AG09309 (cell line): ENCODE measurements at places on chromosomes 11 and 22.

DNA sequence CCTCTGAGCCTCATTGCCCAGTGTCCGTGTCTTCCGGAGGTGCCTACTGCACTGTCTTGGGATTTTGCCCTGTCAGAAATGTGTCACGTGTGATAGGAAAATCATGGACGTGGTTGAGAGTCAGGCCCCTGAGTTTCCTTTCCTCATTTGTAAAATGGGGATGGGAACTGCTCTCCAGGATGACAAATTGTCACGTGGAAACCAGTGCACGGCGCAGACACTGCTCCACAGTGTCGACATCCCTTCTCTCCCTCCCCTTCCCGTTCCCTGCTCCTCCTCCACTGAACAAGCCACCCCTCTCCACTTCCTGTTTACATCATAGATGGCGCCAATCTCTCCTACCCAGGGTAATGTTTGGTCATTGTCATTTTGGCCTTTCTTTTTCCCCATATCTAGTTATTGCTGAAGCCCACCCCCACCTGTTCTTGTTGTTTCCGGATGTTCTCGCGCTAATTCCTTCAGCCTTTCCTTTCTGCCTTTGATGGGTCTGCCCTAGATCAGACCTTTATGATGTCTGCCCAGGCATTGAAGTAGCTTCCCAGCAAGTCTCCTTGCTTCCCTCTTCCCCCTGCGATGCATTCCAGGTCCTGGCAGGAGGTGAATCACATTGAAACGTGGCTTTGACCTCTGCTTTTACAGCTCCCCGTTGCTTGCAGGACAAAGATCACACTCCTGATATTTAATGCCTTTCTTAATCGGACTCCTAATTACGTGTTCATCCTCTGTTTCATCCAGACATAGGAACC is 91.8 kb downstream of the TBC1D22A start:
- DNase-seq: no peak

DNA sequence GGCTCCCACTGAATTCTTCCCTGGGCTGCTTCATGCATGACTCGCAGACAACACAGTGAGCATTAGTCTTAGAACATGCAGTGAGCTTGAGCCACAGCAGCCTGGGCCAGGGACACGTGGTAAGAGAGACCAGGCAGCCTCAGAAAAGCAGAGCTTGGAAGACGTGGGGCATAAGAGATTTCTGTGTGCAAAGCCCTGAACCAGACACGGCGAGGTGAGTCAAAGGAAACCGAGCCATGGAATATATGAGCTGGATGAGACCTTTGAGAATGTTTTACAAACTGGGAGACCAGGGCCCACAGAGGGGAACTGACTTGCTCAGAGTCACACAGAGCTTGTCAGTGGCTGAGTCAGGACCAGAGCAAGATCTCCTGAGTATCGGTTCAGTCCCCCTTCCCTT is 8.5 kb upstream of the FXYD6 start:
- no peak for DNase-seq

- peak; percentile 80 for DNase-seq
Measured at GRCh38 chr11:102971766-102972165, 16.2 kb upstream of the MMP13 start.

GRCh38 chr22:28914201-28914600 is 30.8 kb downstream of the ZNRF3 start:
- no peak for DNase-seq

GRCh38 chr11:2522631-2523255 is 77.9 kb downstream of the KCNQ1 start:
- DNase-seq: no peak

GRCh38 chr11:69438286-69438920 is 43.1 kb upstream of the LINC01488 start:
- DNase-seq: no peak

GRCh38 chr22:40498420-40499208 is 128.2 kb downstream of the SGSM3 start:
- DNase-seq: peak; percentile 59

DNA sequence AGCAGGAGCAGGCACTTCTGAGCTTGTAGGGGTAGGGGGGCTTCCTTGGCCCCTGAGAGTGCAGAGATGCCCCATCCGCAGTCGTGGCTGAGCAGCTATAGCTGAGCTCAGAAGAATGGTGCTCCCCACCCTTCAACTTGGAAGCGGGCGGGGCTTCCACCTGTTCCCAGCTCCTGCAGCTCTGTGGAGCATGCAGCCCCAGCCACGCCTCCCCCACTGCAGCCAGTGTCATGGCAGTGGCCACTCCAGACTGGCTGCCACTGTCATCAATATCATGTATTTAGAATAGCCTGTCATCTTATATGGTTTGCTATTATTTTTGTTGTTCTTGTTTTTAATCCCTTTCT is 213.1 kb downstream of the LRRC4C start:
- no peak for DNase-seq

- no peak for DNase-seq
Measured at GRCh38 chr22:23913306-23913660, 19.1 kb downstream of the MIF start.

- DNase-seq: no peak
Measured at GRCh38 chr11:93192163-93192562, 5.6 kb downstream of the SLC36A4 start.

GRCh38 chr22:44449061-44449682 is 48.9 kb downstream of the RTL6 start:
- DNase-seq: peak; percentile 82

DNA sequence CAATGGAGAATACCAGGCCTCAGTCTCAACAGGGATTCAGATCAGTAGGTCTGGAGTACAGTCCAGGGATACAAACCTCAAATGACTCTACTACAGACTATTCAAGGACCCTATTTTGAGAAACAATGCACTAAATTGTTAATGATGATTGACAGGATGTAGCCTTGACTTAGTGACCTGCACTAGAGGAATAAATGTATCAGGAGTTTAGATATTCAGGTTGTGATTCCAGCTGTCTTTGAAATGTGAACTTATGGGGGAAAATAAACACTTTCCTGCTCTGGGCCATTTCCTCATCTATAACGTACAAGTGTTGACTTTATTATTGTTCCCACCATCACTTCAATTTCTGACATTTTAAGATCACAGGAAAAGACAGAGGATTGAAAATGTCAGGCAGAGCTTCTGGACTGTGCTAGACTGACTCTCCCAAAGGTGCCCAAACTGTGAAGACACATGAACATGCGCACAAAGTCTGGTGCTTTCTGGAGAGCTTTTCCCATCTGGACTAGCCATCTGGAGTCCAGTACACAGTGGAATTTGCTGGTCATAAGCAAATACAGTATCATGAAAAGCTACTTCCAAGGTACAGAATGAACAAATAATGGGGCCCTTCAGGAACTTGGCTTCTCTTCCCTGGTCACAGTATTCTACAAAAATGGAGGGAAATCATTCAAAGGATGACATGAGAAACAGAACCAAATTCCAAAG is 110.4 kb downstream of the USP35 start:
- no peak for DNase-seq

DNA sequence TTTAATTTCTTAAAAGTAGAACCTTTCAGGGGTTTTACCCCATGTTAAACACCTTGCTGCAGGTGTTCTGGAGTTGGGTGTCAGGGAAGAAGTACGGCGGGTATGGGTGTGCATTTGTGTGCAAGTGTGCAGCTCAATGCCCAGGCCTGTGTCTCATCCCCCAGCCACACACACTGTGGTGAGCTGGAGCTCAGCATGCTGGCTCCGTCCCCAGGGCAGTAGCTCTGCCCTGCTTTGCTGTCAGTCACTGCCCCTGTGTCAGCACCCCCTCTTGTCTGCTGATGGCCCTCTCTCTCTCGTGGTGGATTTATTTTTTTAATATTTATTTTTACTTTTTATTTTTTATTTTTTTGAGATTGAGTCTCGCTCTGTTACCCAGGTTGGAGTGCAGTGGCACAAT is 35.8 kb upstream of the MYO18B start:
- DNase-seq: no peak

DNA sequence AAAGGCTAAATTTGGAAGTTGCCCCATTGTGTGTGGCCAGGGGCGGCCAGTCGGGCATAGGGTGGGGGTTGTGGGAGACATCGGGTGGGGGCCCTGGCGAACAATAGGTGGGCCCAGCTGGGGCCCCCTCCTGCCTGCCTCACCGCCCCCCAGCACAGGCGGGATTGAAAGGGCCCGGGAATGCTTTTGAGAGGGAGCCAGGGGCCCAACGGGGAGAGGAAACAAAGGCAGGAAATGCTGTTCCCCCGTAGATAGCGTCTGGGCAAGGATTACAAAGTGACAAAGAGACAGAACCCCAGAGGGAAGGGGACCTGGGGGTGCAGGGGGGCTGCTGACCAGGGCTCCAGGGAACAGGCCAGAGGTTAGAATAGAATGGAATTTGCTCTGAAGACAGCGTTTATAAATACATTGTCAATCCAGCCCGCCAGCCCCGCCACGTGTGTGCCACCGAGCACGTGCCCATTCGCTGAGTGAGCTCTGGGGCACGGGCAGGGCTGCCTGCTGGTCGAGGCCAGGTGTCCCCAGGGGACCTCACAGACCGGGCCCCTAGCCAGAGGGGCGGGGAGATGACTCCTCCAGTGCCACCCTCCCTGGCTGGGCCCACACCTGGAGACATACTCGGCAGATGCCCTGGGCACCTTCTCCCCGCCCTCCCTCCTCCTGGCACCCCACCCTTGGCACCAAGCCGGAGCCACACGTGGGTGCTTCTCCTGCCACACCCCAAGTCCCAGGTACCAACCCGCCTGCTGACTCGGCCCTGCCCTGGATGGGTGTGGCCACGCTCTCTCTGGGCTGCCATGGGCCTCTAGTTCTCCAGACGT is 9.7 kb downstream of the PDGFB start:
- DNase-seq: no peak

DNA sequence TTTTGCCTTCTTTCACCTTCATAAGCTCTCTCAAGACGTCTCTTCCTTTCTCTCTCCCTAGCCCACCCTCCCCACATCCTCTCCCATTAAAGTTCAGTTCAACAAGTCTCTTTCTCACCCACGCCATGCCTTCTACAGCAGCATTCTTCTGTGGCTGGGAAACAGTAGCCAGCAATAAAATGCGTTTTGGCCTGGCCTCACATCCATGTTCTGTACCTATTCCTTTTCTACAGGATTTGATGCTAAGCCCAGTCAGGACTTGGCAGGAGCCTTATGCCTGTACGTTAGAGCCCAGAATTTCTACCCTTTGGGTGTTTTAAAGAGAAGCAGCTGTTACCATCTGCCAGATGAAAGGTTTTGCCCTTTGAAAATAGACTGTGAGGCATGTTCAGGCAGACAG is 7.1 kb upstream of the CD44 start:
- no peak for DNase-seq

- no peak for DNase-seq
Measured at GRCh38 chr11:69383372-69384250, 89.7 kb downstream of the MYEOV start.
